Naive thymus-derived CD4-positive, alpha-beta T cell (primary cell): ENCODE measurements at places on chromosomes 1 and 21. TPM values are rescaled to one million over a fixed set of nuclear protein-coding genes. Genes with fewer than 3 reads are reported as not detected.

CRYAA gene
- not detected for total RNA-seq

DCDC2B gene
- total RNA-seq, result not detected

MOB3C gene
- 25.2 TPM for total RNA-seq

CCDC30 gene
- total RNA-seq, result 4.0 TPM

OPRD1 gene
- not detected for total RNA-seq

TBX15 gene
- total RNA-seq, result not detected

WNT9A gene
- not detected for total RNA-seq

RNU1-3 gene
- total RNA-seq, result 3,337 TPM

SMCP gene
- total RNA-seq, result not detected in 2 replicates

FHAD1 gene
- not detected for total RNA-seq

NEGR1 gene
- 0.08 TPM for total RNA-seq

LHX8 gene
- not detected in 2 replicates for total RNA-seq

HSD3B1 gene
- not detected for total RNA-seq

ZNF593OS gene
- not detected in 2 replicates for total RNA-seq

SH3D21 gene
- 3.0 TPM for total RNA-seq

CD53 gene
- 237 TPM for total RNA-seq

HSPA6 gene
- 3.5 TPM for total RNA-seq
